Stimulated activated memory B cell treated with anti-CD40 and anti-IgM and Interleukin-4, amounts not matched to agents 10 μg/mL and 1 μg/mL and 100 μg/mL, for 72 hours (primary cell): ENCODE measurements at places on chromosomes 4 and X.

- no peak for ATAC-seq
Observed at GRCh38 chr4:89136525-89136924, 25.2 kb downstream of the TIGD2 start.

DNA sequence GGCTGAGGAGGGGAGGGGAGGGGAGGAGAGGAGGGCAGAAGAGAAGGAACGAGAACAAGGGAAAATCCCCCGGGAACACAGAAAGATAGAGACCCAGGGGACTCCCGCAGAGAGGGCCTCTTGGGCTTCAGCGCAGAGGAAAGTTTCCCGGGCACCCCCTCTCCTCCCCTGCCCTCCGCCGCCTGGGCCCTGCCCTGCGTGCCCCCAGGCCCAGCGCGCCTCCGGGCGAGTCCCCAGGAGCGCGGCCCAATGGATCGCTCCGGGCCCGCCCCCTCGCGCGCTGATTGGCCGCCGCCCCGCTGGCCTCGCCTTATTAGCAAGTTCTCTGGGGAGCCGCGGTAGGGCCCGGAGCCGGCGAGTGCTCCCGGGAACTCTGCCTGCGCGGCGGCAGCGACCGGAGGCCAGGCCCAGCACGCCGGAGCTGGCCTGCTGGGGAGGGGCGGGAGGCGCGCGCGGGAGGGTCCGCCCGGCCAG lies at the start of gene MSX1:
Gene MSX1, plus strand, starts transcription at position 341 of the 474 bp plus-strand sequence. CDS start 235 bp downstream, outside the sequence.
- ATAC-seq: peak; percentile 67

DNA sequence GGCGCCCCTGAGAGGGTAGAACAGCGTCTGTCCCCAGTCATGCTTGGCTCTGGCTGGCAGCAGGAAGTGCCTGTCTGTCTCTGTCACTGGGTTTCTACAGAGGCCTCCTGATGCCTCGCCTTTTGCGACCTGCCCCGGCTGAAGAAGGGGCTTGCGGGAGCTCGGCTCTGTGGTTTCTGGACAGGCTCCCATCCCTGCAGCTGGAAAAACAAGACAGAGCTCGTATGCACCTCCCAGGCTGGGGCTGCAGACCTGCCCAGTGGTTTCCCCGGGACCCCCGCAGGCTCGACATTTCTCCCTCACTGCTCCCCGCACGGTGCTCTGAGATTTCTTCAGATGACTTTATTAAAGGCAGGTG lies 57.0 kb upstream of the SORCS2 start:
- ATAC-seq: no peak

DNA sequence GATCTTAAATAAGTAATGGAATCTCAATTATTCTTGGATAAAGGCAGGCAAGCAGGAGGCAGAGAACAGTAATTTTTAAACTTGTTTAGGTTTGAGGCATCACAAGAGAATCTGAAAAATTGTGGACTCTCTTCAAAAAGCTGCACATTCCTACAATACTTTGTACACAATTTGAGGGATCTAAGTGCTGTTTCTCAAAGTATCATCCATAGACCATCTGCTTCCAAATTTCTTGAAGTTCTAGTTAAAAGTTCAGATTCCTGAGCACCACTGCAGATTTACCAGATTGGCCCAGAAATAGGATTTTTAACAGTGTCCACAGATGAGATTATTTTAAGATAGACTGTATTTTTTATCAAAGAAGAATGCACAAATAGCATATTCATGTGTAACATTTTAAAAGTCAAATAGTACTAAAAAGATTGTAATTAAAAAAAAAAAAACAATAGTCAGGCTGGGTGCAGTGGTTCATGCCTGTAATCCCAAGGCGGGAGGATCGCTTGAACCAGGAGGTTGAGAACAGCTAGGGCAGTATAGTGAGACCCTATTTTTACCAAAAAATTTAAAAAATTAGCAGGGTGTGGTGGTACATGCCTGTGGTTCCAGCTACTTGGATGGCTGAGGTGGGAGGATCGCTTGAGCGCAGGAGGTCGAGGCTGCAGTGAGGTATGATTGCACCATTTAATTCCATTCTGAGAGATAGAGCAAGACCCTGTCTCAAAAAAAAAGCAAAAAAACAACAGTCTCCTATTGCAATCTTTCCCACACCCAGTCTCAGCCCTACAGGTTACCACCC lies 14.2 kb upstream of the FNIP2 start:
- ATAC-seq: no peak

- no peak for ATAC-seq
Observed at GRCh38 chr4:4590546-4590945, 48.7 kb upstream of the STX18 start.

DNA sequence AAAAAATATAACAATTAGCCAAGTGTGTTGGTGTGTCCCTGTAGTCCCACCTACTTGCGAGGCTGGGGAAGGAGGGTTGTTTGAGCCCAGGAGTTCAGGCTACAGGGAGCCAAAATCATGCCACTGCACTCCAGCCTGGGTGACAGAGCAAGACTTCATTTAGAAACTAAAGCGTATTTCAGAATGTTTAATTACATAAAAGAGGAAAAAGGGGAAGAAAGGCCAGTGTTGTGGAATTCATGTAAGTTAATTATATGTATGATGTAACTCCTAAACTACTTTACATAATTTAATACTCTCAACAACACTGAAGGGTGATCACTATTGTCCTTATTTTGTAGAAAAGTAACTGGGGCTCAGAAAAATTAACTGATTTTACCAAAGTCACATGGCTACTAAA lies 67.2 kb upstream of the HOPX start:
- no peak for ATAC-seq

- ATAC-seq: no peak
Observed at GRCh38 chr4:185730387-185730786, 81.6 kb downstream of the SORBS2 start.

- ATAC-seq: no peak
Observed at GRCh38 chr4:55612341-55612740, 20.3 kb upstream of the PDCL2 start.

DNA sequence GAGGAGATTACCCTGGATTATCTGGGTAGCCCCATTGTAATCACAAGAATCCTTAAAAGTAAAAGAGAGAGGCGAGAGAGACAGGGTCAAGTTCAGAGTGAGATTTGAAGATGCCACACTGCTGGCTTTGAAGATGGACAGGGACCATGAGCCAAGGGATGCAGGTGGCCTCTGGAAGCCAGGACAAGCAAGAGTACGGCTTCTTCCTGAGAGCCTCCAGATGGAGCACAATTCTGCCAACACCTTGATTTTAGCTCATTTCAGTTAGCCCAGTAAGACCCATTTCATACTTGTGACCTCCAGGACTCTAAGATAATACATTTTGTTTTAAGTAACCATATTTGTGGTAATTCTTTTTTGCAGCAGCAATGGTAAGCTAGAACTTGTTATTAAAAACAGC lies 120.3 kb downstream of the GPM6A start:
- no peak for ATAC-seq

- ATAC-seq: peak; percentile 63
Observed at GRCh38 chr4:104491481-104492182, 3.1 kb downstream of the CXXC4 start.

GRCh38 chr4:41655177-41655576 lies 93.3 kb downstream of the PHOX2B start:
- no peak for ATAC-seq

DNA sequence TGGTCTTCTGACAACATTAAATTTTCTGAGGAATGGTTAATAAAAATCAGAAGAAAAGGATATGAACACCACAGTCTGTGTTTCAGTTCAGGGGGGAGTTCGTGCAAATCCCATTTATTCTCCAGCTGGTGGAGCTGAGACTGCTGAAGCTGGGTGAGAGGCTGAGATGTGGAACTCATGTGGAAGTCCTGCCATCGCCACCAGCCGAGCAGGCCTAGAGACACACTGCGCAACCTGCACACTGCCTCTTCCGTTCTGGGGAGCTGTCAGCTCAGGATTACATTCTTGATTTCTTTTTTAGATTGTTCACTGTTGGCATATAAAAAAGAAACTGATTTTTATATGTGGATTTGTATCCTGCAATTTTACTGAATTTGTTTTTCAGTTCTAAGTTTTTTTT lies 66.6 kb upstream of the ELOVL6 start:
- no peak for ATAC-seq

DNA sequence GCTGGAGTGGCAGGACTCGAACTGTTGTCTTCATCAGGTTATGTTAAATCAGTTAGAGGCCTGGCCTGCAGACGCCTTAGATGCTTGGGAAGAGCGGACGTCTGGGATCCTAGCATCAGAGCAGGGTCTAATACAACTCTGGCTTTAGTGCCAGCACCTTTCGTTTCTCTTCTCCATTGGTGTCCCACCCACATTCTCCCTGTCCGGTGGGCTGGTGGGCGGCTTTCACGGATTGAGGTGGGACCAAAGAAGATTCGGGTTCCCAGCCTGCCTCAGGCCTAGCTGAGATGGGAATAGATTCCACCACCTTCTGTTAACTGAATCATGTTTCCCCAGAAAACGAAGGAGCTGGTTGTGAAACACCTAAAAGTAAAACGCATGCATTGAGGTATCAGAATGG lies 939 bp downstream of the PDK3 start:
- no peak for ATAC-seq

DNA sequence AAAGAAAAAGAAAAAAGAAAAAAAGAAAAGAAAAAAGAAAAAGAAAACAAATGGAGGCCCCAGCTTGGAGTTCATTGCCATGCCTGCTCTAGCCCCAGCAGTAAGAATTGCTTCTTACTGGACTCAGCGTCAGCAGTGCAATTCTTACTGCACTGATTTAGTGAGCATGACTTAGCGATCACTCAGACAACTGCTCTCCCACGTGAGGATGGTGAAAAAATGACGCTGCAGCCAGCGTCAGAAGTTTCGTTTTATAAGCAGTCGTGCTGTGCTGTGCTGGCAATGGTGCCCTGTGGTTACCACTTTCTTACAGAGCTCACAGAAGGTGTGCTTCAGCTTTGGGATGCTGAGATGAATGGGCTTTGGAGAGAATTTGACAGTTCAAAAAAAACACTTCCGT lies 68.3 kb upstream of the DDX3X start:
- peak; percentile 43 for ATAC-seq

GRCh38 chr4:108135549-108136209 lies 33.1 kb downstream of the LEF1 start:
- ATAC-seq: no peak
